NCI-H1105 treated with DMSO at 0.1 percent for 48 hours (cell line): ENCODE measurements at places on chromosomes 2 and 18.

- no peak for DNase-seq
Measured at GRCh38 chr2:171419333-171419732, 14.5 kb downstream of the METTL8 start.

DNA sequence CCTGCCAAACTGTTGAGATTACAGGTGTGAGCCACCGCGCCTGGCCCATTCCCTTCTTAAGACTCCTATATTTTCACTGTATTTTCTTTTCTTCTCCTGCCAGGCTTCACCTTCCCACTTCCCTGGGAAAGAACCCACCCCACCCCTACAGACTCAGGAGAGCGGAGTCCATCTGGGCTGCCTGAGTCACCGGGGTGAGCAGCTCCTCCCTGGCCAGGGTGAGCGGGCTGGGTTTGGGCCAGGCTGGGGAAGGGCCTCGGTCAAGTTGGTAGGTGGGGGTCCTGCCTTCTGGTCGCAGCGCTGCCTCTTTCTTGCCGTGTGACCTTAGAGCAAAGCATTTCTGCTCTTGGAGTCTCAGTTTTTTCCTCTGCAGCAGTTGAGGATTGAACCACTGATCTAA, 2.1 kb upstream of the GAREM2 start:
- no peak for DNase-seq

DNA sequence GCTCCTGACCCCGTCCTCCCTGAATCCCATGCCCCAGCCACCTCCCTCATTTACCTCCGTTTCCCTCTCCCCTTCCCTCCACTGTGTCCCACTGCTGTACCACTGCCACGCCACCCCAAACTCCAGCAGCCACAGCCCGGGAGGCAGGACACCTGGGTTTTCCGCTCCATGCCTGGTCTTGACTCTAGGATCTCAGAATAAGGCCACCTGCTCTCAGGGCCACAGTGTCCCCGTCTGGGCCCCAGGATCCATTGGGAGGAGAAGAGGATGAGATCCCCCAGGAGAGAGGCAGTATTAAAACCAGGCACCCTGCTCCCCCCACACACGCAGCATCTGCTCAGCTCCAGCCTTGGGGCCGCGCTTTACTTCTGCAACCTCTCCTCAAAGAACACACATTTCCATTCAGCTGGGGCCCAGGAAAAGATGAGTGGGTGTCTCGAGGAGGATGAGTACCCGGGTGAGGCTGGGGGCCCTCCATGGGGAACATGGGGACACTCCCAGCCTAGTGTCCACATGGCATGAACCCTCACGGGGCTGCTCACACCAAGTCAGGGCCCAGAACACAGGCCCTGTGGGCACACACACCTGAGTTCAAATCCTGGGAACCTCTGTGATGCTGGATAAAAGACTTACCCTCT, 32.8 kb upstream of the TNS1 start:
- no peak for DNase-seq

- DNase-seq: peak; percentile 90
Measured at GRCh38 chr2:149080971-149081370, 42.5 kb downstream of the LYPD6B start.

DNA sequence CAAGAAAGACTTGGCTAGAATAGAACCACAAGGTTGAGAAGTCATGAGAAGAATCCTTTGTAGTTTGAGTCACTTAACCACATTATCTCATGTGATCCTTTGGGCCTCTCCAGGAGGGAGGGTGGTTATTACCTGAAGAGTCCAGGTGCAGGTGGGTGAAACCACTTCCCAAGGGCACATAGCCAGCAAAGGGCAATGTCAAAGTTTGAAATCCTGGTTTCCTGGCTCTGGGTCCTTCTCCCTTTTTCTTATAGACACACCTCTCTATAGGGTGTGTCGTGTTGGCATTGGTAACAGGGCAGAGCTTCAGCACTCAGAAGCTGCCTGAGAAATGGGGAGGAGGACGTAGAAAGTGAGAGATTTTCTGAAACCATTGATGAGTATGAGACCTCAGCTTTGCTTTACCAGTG, 137.9 kb downstream of the MGAT5 start:
- DNase-seq: peak; percentile 74

- DNase-seq: peak; percentile 89
Measured at GRCh38 chr18:41096504-41096903, 858.5 kb upstream of the PIK3C3 start.

GRCh38 chr2:223169830-223170605, 118.0 kb downstream of the KCNE4 start:
- DNase-seq: no peak

DNA sequence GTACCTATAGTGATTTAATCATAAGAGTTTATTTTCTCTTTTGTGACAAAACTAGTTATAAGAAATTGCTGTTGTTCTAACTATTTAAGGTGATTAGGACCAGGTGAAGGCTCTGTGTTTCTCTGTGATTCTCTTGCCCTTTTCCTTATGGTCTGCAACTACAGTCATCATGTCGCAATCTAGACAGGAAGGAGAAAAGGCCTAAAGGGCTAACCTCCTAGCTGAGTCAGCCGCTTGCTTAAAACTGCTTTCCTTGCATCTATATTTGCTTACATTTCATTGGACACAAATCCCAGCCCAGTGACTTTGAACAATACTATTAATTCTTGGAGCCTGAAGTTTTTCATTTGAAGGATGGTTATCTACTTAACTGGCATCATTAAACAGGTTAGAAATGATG, 93.1 kb downstream of the PIK3C3 start:
- no peak for DNase-seq

DNA sequence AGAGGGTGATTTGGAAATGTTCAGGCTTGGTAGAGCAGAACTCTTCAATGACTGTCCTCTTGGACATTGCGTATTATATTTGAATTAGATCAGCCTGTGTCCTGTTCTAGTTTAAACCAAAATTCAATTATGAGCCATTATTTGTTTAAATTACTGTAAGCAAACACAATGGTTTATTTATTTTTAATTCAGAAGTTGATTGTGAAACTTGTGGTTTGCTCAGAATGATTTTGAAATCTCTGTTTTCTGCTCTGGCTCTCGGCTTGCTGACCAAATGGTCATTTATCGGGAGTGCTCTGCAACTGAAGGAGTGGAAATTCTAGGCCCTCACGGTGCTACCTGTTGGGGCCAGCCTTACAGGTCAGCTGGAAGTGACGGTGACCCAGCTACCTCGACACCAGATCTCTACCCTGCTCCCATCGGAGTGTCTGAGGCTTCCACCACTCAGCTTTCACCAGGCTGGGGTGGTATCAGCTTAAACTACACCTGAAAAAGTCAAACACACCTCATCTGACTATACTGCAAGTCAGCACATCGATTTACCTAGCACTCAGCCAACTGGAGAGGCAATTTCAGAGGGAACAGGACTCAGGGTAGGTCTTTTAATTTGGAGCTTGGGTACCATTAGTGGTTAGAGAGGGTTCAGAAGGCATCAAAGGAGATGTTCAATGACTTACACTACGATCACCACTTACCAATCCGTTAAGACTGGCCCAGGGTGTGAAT, 36.8 kb upstream of the GPD2 start:
- DNase-seq: peak; percentile 23
